ENCODE measurements at places on chromosomes 4 and X.

DNA sequence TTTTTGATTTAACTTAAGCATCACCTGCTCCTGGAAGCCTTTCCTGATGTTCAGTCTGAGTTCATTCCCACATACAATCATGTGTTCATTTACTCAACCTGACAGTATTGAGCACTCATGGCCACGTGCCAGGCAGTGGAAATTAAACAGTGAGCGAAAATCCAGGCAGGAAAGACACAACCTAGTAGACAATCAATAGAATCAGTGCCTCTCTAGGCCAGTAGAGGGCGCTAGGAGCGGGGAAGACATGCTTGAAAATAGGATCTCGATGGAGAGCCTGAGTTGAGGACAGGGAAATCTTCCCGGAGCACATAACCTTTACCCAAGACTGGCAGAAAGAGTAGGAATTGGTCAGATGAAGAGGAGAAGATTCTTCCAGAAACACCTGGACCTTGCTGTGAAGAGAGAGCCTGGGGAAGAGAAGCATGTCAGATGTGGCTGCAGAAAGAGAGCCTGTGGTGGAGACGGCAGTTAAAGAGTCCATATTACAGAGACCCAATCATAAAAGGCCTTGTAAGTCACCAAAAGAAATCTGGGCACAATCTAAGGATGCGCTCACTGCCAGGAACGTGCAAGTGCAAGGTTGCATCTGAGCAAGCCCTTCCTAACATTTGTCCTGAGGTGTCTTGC, 103.5 kb downstream of the LDB2 start:
- no peak for DNase-seq

DNA sequence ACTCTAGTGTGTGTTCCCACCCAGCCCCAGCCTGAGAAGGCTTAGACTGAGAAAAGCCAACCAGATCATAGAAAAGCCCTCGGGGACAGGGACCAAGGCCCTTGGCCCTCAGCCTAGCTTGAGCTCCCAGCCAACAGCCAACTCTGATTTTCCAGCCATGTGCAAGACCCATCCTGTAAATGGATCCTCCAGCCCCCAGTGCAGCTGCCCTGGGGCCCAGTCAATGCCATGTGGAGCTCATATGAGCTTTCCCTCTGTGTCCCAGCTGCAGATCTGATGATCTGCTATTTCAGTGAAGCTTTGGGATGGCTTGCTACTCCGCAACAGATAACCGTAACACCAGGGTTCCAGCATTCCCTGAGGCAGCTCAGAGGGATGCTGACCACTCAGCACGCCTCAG, 40.5 kb upstream of the CDKN2AIP start:
- no peak for DNase-seq

DNA sequence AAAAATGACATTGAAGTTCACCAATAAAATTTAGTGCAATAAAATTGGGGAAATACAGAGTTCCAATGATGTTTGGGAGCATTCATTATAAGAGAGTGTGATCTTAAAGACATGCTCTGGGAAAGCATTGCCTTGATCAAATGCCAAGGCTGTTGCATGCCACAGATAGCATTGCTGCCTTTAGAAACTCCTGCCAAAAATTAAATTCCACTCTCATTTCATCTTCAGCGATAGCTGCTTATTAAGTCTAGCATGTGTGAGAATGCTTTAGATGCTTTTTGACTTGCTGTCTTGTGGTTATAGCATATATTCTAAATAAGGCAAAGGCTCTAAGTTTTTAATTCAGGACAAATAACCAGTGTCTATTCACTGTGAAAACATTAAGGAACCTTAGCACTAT, 49.3 kb downstream of the NPNT start:
- no peak for DNase-seq

DNA sequence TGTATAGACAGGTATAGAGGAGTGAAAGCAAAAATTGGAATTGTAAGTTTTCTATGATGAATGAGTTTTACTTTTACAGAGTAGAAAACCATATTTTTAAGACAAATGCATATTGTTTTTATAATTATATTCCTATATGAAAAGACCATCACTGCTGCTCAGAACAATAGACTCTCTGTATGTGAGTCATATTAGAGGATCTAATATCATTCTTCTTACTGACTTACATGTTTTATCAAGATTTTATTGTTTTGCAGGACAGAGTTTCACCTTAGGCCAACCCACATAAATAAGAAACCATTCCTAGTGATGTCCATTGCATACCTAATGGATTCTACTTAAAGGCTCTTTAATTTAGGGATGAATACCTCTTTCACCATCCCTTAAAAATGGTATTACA, 88.6 kb downstream of the NR3C2 start:
- DNase-seq = no peak

GRCh38 chrX:47380268-47380667, 9.9 kb downstream of the ZNF157 start:
- DNase-seq = no peak

DNA sequence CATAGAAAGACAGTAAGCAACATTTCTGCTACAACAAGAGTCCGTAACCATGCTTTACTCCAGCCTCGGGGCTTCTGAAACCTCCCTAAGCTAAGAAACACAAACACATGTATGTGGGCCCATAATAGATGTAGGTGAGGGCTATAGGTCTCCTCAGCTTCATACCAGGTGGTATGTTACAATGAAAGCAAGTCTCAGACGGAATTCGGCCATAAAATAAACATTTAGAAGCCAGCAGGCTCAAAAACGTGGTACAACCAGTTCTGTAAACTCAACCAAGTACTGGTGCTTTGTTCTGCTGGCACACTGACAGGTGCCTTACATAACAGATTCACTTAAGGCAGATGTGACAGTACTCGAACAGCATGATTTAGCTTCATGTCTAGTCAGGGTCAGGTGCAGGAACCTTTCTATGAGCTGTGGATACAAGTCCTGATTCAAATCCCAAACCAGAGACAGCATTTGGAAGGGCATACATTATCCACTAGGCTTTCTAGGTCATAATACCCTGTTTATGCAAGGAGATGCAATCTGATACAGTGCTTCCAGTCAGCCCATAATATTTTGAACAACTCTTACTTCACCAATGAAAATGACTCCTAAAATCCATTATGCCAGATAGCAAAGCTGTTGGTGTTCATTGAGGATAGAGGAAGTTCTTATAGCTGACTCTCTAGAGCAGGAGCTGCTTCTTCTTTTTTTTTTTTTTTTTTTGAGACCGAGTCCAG, 113.8 kb upstream of the ENPP6 start:
- no peak for DNase-seq

GRCh38 chrX:9482408-9482807, 17.6 kb downstream of the TBL1X start:
- no peak for DNase-seq

DNA sequence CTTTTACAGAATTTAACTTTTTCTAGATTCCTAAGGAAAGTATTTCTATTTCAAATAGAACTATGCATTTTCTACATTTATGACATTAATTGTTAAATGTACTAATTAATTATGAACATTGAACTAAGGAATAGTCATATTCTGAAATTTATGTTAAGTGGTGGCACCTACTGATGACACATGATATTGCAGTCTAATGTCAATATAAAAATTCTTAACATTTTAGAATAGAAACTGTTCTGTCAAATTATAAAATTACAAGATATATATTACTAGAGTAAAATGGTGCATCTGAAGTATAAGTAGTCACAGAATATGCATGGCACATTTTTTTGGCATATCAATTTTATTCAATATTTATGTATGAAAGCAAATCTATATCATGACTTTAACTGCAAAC, 40.2 kb upstream of the NDNF start:
- no peak for DNase-seq

DNA sequence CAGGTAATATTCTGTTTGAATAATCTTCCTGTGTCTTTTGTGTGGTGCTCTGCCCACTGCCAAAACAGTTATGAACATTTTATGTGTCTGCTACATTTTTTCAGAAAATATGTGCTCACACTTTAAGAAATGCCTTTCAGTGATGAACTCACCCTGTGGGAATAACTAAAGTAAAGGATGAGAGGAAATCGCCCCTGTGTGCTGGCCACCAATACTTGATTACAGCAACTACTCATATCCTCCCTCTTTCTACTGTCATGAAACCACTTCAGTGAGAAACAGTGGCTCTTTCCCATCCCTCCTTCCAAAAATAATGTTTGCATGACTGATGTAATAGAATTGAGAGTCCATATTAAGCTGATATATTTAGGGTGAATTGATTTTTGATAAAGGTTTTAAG, 900.9 kb downstream of the RAB28 start:
- DNase-seq = no peak

DNA sequence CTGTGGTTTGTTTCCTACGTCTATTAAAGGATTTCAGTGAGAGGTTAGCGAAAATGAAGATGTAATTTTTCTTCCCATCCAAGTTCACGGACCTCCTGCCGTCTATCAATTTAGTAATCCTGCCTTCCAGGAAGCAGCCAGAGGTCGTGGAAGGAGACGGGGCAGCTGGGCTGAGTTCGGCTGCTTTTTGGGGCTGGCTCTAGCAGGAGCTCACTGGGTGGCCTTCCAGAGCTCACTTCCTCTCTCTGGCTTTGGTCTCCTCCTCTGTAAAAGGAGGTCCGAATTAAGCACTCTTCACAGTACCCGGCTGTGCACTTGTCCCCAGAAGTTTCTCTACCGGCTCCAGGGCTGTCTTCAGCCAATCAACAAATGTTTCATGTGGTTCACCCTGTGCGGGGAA, 295.4 kb downstream of the BCOR start:
- no peak for DNase-seq

- DNase-seq = no peak
Measured at GRCh38 chr4:8866828-8867623, 4.6 kb downstream of the HMX1 start.

DNA sequence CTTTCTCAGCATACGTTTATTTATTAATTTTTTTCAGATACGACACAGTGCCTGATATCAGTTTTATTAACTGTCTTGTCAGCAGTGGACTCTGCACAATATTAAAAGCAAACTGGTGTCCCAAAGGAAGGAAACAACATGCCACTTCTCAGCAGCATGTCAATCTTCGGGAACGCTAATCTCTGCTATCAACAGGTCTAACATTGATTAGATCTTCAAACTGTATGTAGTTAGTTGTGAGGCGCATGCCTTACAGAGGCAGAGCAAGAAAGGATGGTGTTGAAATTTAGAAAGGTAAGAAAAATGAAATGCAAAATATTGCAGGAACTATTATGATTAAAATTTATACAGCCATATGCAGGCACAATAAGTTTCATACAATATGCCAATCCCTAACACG, 233.7 kb upstream of the NDST3 start:
- no peak for DNase-seq

- no peak for DNase-seq
Measured at GRCh38 chrX:15512401-15512965, 11.9 kb downstream of the BMX start.

DNA sequence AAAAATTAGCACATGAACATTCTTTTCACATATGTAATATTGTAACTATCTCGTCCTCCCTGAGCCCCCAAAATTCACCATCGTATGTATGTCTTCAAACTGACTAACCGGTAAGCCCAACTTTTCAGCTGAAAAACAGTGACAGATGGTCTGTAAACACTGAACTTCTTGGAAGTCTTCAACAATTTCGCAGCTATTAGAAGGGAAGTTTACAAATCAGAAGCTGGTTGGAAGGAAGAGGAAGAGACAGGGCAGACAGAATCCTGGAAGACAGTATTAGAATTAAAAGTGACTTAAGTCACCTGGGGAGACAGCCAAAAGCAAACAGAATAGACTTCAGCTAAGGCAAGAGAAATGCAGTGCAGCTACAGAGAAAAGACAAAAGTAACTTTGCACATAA, 858.4 kb downstream of the ADGRL3 start:
- DNase-seq = no peak
